IPS-NIHi11 (cell line): ENCODE measurements at places on chromosomes 4 and X.

DNA sequence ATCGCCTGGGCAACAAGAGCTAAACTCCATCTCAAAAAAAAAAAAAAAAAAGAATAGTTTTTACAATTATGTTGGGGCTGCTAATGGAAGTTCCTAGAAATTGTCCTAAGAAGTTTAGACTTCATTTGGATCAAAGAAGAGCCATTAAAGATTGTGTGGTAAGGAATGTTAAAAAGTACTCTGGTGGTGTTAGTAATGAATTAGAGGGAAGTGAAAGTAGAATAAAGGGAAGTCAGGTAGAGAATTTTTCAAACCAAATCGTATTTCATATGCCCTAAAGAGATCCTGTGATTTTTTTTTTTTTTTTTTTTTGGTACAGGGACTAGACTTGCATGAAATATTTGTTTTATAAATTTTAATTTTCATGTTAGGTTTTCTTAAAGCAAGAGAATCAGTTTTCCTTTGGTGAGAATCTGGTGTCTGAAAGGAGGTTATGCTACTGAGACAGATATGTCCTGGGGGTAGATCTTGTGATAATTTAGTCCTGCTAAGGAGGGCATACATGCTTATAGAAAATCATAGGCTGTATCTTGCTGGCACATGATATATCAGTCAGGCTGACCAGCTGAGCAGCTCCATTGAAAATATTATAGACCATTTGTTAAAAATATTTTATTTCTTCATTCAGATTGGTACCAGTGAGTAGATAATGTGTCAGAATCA lies 10.7 kb downstream of the SEC24B start:
- no peak for DNase-seq

DNA sequence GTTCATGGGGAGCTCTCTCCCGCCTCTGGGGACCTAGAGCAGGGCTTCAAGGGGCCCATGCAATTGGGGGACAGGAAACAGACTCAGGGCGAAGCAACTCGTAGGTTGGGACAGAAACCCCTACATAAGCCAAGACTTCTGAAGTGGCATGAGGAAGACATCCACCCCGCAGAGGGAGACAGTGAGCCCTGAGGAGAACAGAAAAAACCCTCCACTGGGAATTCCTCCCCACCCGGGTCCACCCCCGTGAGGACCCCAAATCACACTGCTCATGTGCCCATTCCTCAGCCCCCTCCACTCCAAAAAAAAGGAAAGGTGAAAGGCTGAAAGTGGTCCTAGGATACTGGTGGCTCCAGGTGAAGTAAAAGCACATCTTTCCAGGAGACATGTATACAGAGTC lies 74.0 kb downstream of the CPZ start:
- DNase-seq: no peak

- no peak for DNase-seq
Observed at GRCh38 chr4:156496797-156497196, 474.8 kb downstream of the PDGFC start.

DNA sequence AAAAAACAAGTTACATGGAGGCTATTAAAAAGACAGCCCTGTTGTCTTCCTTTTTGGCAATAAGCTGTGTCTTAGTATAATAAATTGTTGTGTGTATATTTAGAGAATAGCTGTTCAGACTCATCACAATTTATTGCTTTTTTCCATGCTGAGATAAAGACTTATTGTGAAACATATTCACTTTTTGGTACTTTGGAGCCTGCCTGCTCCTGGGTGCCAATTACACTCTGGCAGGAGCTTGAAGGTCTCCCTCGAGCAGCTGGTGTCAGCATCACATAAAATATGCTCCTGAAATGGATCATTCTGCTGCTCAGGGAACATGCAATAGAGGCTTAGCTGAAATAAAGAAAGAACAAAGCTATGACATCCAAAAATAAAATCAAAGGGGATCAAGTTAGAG lies 211.6 kb upstream of the DKK2 start:
- no peak for DNase-seq

GRCh38 chr4:84582988-84583875 lies at the start of gene CDS1:
TSS of gene CDS1 (plus strand) at chr4:84583127. CDS start at chr4:84583402, 275 bp downstream.
- DNase-seq: peak; percentile 51

DNA sequence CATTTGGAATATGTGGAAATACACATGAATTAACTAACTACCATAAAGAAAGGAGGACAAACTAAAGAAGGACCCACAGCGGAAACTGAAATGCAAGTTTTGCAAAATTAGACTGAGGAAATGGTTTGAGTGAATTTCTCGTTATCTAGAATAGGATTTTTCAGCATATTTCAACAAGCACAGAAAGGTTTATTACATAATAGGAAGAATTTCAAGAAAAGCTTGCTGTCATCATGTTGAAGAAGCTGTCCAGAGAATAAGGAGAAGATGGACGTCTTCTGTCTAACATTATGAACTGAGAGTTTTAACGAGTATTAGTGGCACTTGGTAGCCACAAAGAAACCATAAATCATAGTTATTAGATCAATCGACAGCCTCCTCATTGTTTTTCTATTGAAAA lies 45.0 kb downstream of the TEC start:
- no peak for DNase-seq

- DNase-seq: no peak
Observed at GRCh38 chr4:70000711-70001110, 4.9 kb downstream of the STATH start.

- no peak for DNase-seq
Observed at GRCh38 chrX:130826249-130826648, 76.8 kb downstream of the ENOX2 start.

DNA sequence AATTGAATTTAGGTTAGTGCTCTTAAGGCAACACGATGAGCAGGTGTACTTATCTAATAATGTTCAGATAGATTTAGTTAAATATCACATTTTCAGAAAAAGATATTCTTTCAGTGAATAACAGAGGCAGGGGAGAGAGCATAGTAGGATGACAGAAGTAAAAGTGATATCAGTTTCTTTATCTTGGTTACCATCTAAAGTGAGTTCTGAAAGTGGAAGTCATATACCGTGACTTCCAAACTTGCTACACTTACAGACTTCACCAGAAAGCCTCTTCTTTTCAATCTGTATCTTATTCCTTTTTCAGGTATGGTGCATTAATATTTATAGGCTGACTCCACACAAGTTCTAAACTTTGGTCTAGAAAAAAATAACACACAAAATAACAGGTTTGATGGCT lies 124.9 kb downstream of the POU4F2 start:
- DNase-seq: no peak

DNA sequence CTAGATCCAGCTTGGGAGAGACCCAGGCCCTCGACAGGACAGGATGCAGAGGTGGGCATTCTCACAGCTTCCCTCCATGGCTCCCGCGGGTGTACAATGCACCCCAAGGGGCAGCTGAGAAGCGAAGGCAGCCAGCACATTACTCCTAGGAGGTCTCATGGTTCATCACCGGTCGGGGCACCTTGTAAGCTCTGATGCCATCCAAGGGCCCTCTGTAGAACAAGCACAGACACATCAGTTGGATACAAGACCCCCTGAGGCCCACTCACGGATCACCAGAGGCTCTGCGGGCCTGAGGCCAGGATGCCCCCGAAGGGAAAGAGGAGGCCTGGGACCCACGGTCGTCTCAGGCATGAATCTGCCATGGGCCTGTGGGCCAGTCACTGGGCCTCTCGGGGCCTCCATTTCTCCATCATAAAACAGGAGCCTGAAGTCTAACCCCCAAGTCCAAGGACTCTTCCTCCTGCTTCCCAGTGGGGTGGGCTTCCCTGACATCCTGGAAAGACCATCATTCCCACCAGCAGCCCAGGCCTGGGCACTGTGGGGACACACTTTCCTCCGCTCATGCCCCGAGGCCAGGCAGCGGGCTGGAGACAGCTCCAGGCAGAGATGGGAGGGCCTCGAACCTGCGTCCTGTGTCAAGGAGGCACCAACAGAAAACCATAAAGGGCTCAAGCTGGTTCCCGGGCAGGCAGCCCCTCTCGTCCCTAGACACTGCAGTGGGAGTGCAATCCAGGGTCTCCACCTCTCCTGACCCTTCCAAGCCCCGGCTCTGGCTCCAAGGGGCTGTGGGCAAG lies 20.1 kb downstream of the HMX1 start:
- no peak for DNase-seq

DNA sequence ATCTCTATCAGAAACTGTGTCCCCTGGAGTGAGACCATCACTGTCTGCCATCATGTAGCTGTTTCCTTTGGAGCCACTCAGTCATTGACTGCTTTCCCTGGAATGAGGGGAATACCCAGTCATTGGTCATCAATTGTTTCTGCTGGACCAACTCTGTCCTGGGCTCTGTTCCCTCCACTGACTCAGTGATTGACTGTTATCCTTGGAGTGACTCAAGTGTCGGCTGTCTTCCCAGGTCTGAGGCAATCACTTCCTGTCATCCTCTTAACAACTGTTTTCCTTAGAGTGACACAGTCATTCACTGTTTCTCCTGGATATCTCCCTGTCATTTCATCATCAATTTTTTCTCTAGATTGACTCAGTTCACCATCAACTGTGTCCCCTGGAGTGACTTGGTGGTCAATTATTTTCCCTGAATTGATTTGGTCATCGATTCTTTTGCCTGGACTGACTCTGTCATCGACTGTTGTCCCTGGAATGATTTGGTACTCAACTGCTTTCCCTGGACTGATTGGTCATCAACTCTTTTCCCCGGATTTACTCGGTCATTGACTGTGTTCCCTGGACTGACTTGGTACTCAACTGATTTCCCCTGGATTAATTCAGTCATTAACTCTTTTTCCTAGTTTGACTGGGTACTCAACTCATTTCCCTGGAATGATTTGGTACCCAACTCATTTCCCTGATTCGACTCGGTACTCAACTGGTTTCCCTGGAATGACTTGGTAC lies 327.9 kb upstream of the VCX start:
- DNase-seq: no peak

- DNase-seq: no peak
Observed at GRCh38 chr4:46927201-46927600, 18.2 kb upstream of the COX7B2 start.

GRCh38 chr4:36320117-36320896 lies 38.9 kb downstream of the DTHD1 start:
- DNase-seq: no peak

DNA sequence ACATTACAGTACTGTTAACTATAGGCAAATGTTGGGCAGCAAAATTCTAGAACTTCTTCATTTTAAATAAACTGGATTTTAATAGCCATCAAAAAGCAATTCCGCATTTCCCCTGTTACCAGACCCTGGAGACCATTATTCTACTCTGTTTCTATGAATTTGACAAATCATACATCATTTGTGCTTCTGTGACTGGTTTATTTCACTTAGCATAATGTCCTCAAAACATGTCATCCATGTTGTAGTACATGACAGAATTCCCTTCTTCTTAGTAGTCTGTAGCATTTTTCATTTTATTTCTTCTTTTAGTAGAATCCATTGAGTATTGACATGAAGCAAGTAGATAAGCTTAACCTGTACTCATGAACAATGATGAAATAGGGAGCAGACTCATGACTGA lies 59.4 kb upstream of the PPP4R3C start:
- no peak for DNase-seq

DNA sequence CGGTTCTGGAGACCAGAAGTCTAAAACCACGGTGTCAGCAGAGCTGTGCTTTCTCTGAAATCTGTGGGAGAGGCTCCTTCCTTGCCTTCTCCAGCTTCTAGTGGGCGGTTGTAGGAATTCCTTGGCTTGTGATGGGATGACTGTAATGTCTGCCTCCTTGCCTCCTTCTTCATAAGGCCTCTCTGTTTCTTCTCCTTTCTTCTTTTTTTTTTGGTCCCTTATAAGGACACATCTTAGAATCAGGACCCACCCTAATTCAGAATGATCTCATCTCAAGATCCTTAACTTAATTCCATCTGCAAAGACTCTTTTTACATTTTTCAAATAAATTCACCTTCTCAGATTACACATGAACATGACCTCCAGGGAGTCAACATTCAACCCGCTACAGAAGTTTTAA lies 186.9 kb downstream of the STK32B start:
- no peak for DNase-seq

- DNase-seq: no peak
Observed at GRCh38 chrX:132984058-132984650, 25.7 kb upstream of the HS6ST2 start.

DNA sequence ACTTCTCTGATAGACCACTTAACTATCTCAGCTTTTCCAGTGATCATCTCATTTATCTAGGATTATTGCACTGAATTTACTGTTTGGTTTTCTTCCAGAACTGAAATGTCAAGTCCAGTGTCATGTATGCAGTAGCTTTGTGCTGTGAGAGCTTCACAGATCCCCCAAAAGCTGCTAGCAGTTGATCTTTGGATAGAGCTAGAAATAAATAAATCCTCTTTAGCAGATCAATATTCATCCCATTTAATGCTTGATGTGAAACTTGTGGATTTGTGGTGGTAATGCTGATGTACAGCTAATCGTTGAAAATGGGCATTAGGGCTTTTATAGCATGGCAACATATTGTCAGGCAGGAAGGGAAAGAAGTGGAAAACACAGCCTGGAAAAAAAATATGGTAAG lies 509.6 kb upstream of the FAM241A start:
- DNase-seq: no peak

- DNase-seq: no peak
Observed at GRCh38 chr4:26217481-26217880, 103.3 kb upstream of the RBPJ start.

GRCh38 chr4:8332038-8332857 lies 62.7 kb downstream of the HTRA3 start:
- no peak for DNase-seq

DNA sequence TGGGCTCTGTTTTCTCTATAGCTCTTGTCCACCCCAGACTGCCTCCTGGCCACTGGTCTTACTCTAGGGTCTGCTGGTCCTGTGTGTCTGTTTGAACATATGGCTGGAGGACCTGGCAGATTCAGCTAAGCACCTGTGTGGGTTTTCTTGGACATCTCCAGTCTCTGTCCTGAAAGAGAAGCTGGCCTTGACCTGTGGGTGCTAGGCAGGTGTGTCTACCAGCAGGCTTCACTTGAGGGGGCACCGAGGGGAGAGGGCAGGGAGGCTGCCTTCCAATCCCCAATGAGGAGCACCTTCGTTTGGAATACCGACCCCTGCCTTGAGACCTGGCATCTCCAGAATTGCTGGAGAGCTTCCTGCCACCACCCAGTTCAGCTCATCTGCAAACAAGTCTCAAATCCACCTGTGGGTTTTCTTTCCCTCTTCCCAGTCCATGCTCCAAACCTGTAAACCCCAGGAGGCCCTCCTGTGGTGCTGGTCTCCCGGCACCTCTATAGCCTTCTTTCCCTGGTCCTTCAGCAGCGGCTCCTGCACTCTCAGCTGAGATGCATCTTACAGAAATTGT lies 45.2 kb downstream of the HTRA3 start:
- no peak for DNase-seq

DNA sequence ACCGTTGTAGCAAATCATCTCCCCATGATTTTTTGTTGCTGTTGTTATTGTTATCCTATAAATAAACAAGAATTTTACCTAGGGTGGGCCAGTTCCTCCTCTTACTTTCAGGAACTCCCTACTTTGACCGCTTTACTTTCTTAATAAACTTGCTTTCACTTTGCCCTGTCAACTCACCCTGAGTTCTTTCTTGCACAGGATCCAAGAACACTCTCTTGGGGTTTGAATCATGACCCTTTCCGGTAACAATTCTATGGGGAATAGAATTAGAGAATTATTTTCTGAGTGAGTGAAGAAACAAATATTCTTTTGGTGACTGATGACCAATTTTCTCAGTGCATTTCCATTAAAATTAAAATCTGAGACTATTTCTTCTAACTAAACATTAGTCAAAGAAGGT lies 584.0 kb upstream of the TENM3 start:
- no peak for DNase-seq

GRCh38 chrX:39718981-39719380 lies 378.8 kb downstream of the BCOR start:
- no peak for DNase-seq

GRCh38 chrX:10576777-10577447 lies 43.5 kb downstream of the MID1 start:
- no peak for DNase-seq
